ENCODE measurements at places on chromosomes 1 and 21.
A peak's percentile ranks its signal among the peaks of the same experiment; 100 is the strongest.

- no peak for DNase-seq
Observed at GRCh38 chr1:29269382-29269781, 33.1 kb downstream of the PTPRU start.

GRCh38 chr1:88098881-88099280 lies 585.2 kb upstream of the PKN2 start:
- no peak for DNase-seq

GRCh38 chr21:17848228-17848627 lies 29.1 kb upstream of the C21orf91 start:
- DNase-seq, result no peak

DNA sequence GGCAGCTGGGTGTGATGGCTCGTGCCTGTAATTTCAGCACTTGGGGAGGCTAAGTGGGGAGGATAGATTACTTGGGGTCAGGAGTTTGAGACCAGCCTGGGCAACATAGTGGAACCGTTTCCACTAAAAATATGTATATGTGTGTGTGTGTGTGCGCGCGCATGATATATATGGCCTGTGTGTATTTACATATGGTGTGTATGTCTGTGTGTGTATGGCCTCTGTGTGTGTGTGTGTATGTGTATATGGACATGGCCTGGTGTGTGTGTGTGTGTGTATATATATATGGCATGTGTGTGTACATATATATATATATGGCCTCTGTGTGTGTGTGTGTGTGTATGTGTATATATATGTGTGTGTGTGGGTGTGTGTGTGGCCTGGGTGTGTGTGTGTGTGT lies 16.0 kb upstream of the SLC2A7 start:
- DNase-seq, result no peak

GRCh38 chr1:3237994-3238702 lies 169.1 kb downstream of the PRDM16 start:
- no peak for DNase-seq

DNA sequence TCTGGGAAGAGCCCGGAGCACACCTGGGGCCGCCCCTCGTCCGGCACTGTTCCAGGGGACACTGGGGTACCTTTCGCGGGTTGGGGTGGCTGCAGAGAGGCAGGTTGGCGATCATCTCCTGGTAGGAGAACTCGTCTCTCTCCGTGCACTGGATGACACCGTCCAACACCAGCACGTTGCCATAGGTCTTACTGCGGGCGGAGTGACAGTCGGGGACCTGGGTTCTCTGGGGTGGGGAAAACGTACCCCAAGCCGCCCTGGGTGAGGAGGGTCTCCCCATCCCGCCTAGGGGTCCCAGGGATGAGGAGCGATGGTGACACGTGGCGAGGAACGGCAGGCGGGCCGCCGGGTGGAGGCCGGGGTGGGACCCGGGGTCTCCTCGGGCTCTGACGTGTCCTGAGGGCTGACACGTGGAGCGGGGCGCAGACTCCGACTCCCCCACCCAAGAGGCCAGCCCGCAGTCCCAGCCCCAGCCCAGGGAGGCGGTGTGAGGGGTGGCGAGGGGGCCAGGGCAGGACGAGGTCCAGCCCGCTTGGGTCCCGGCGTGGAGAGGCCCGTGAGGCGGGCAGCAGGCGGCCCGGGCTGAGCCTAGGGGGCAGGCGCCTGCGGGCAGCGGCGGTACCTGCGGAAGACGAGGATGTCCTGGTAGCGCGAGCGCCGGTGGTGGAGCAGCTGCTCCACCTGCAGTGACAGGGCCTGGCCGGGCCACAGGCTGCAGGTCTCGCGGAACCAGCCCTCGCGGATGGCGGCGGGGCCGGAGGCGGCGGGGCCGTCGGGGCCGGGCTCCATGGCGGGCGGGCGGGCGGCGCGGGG lies 457 bp downstream of the SRM start:
- no peak for DNase-seq

- no peak for DNase-seq
Observed at GRCh38 chr1:59243978-59244377, 52.9 kb upstream of the FGGY start.

- DNase-seq, result no peak
Observed at GRCh38 chr1:45536886-45537285, 13.7 kb upstream of the AKR1A1 start.

- no peak for DNase-seq
Observed at GRCh38 chr1:222195857-222196256, 352.0 kb downstream of the HHIPL2 start.

DNA sequence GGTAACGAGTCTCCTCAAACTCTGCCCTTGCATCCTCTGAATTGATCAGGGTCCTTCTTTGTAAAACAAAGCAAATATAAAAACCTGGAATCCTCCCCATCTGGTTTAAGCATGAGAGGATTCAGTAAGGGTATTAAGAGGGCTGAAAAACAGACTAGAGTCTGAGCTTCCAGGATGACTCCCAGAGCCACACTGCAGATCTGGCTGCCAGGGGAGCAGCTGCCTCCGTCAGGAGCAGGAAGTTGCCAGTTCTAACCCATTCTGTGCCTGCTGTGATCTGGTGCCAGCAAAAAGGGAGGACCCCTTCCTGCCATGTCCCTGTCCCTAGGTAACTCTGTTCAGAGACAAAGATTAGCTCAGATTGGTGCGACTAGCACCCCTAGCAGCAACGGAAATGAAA lies 27.5 kb downstream of the SERTAD4 start:
- DNase-seq, result no peak

GRCh38 chr1:110916669-110917306 lies 43.8 kb downstream of the CD53 start:
- DNase-seq, result no peak

DNA sequence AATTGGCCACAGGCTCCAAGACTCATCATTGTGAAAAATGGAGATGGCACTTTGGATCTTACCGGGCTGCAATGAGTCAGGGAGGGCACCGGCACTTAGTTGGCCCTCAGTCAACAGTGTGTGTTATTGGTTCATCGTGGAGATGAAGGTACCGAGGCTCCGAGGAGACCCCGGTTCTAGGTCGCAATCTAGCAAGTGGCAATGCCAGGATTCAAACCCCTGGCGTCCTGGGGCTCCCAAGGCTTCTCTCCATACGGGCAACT lies 49.0 kb upstream of the ACOT11 start:
- DNase-seq, result no peak

GRCh38 chr1:203929741-203930309 lies 68.4 kb downstream of the SNRPE start:
- DNase-seq, result no peak

- no peak for DNase-seq
Observed at GRCh38 chr1:30473922-30474817, 249.2 kb downstream of the MATN1 start.

- DNase-seq, result no peak
Observed at GRCh38 chr1:65959896-65960567, 167.3 kb downstream of the PDE4B start.

- DNase-seq, result no peak
Observed at GRCh38 chr1:3473381-3473844, 18.9 kb downstream of the ARHGEF16 start.

GRCh38 chr1:92903765-92904164 lies 57.5 kb downstream of the DIPK1A start:
- no peak for DNase-seq

- peak; percentile 40 for DNase-seq
Observed at GRCh38 chr1:205812271-205812877, 624 bp downstream of the SLC41A1 start.

DNA sequence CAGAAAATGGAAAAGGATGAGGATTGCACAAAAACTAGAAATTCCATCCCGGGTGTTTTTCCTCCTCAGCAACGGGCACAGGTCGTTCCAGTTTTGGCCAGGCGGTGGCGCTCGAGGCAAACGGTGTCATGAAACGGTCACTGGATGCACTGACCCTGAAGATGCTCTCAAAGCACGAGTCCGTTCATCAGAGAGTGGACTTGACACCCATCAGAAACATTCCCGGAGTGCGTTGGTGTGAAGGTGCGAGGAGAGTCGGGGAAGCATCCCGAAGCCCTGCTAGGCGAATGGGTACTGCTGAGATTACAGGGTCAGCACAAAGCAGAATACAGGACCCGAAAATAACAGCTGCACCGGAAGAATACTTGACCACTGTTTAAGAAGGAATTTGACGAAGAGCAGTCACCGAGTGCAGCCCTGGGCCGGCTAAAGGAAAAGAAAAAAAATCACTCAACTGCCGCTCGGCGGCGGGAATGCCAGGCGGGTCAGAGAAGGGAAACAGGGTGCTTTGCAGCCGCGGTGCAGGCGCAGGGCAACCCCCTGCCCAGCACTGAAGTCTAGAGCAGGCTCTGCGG lies 71.7 kb upstream of the ETS2 start:
- peak; percentile 89 for DNase-seq
